H7 (cell line): ENCODE measurements at places on chromosomes 2 and 18.

GRCh38 chr2:224518806-224519580 is 66.2 kb downstream of the CUL3 start:
- no peak for DNase-seq

- no peak for DNase-seq
Measured at GRCh38 chr18:417495-417894, 83.0 kb downstream of the COLEC12 start.

DNA sequence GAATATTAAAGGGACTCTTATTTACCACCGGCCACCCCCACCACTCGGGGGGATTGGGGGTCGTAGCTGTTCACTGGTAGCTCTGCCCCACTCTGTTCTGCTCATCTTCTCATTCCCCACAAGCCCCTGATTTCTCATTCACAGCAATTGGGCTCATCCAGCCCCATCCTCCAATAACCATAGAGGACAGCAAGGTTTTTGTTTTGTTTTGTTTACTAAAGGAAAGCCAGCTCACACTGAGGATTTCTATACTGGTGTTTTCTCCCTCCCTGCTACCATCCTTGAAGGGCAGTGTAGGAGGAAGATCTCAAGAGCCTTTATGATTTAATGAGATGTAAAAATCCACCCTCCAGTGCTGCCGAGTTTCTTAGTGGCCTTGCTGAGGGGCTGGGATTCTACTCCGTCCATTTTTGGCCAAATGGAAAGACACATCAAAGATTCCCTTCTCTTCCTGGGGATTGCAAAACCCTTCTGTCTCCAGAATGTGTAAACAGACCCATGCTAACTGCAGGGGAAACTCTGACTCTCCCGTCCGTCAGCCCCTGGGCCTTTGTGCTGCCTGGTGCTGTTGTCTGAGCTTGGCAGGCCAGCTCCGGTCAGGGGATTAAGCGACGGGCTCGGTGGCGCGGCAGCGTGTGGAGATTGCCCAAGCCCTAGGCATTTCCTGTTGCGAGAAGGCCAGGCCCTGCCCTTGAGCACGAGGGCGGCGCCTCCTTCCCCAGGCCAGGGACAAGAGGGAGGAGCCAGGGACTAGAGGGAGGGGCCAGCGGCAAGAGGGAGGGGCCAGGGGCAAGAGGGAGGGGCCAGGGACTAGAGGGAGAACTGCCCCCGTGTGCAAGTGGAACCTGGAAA is 165.0 kb downstream of the ANTXR1 start:
- peak; percentile 95 for DNase-seq

DNA sequence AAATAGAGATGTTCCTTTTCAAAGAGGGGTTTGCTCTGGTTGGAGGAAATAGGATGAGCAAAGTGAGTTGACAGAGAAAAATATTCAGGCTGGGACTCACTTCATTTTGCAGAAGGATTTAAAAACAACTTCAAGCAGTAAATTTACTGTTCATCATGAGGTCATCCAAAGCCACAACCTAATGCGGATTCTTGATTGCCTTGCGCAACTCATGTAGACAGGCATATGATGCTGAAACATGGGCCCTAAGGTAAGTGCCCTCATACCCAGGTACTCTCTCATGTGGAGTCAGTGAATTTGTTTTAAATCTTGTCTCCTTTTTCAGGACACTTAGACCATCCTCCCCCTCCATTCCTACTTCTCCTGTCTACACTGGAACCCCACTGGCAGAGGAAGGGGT is 51.9 kb upstream of the LYPD1 start:
- DNase-seq: no peak

DNA sequence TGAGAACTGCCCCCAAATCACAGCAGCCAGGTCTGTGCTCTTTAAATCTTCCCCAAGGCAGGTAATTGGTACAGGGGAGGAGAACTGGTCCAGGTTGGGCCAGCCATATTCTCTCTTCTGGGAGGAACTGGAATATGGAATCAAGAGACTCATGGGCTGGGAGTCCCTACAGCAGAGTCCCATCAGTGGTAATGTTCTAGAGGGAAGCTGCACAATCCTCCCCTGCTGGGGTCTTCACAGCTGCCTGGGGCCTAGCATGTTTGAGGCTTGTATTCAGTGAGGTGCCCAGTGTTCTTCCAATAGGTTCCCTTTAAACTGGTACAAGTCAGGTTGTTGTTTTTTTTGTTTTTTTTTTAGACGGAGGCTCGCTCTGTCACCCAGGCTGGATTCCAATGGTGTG is 21.1 kb upstream of the EGR4 start:
- DNase-seq: no peak

- DNase-seq: no peak
Measured at GRCh38 chr2:238496756-238497609, 70.3 kb downstream of the ASB1 start.

DNA sequence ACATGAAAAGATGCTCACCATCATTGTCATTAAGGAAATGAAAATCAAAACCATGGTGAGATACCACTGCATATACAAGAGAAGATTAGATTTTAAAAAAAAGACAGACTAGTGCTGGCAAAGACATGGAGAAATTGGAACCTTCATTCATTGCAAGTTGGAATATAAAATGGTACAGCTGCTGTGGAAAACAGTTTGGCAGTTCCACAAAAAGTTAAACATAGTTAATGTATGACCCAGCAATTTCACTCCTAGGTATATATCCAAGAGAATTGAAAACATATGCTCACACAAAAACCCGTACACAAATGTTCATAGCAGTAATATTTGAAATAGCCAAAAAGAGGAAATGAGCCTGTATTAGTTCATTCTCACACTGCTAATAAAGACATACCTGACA is 33.7 kb upstream of the MBOAT2 start:
- DNase-seq: no peak

GRCh38 chr18:76463872-76464271 is 31.2 kb downstream of the ZNF516 start:
- DNase-seq: no peak

GRCh38 chr2:10006236-10007161 is 36.9 kb upstream of the KLF11 start:
- DNase-seq: peak; percentile 56

- DNase-seq: peak; percentile 2
Measured at GRCh38 chr18:42141439-42141838, 186.4 kb downstream of the PIK3C3 start.

GRCh38 chr2:30664761-30665358 is 142.4 kb downstream of the CAPN13 start:
- no peak for DNase-seq

- DNase-seq: no peak
Measured at GRCh38 chr2:171747371-171747770, 60.1 kb downstream of the DYNC1I2 start.

GRCh38 chr2:42532397-42532796 is 36.0 kb upstream of the MTA3 start:
- DNase-seq: no peak

DNA sequence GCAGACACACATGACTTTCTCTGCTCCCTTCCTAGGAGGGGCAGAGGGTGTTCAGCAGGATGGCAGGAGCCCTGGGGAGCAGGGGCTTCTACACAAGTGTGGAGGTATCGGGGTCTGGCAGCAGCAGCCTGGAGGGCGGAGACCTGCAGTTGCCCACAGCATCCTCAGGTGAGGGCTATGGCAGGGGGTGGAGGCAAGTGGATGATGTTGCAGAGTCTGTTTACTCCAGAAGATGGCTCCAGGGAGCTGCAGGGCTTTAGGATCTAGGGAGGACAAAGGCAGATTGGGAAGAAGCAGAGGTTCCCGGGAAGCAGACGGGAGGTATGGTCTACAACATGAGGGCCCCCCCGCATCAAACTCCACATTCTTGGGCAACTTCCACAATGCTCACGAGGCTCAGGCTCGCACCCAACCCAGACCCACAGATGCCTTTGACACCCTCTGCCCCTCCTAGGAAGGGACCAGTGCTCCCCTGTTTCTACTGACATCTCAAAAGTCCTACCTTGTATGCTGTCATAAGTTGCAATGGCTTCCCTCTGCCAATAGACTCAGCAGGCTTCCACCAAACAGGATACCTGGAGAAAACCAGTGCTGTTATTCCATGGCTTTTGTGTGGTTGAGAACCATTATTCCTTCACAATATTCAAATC is 12.0 kb upstream of the ATP6V1C2 start:
- DNase-seq: peak; percentile 78

DNA sequence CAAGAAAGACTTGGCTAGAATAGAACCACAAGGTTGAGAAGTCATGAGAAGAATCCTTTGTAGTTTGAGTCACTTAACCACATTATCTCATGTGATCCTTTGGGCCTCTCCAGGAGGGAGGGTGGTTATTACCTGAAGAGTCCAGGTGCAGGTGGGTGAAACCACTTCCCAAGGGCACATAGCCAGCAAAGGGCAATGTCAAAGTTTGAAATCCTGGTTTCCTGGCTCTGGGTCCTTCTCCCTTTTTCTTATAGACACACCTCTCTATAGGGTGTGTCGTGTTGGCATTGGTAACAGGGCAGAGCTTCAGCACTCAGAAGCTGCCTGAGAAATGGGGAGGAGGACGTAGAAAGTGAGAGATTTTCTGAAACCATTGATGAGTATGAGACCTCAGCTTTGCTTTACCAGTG is 137.9 kb downstream of the MGAT5 start:
- DNase-seq: no peak
